ENCODE measurements at places on chromosomes 16 and 17. TPM values are rescaled to one million over a fixed set of nuclear protein-coding genes. Genes with fewer than 3 reads are reported as not detected.

- H3K4me3 ChIP-seq, result no peak overlapping the region
- DNase-seq, result no peak
- peaks cover 2% of the 10 kb centered on the region for H3K27me3 ChIP-seq
- H3K36me3 ChIP-seq, result no peaks in the 10 kb centered on the region
These were observed 13.2 kb downstream of the GLIS2 start for GRCh38 chr16:4328782-4329775.

- H3K4me3 ChIP-seq, result no peak overlapping the region
- H3K4me1 ChIP-seq, result peaks cover 15% of the 10 kb centered on the region
- H3K27me3 ChIP-seq, result peaks cover 38% of the 10 kb centered on the region
- no peak overlapping the region for H3K27ac ChIP-seq
These were observed 4.5 kb downstream of the SAMD14 start for GRCh38 chr17:50125420-50125997.

DNA sequence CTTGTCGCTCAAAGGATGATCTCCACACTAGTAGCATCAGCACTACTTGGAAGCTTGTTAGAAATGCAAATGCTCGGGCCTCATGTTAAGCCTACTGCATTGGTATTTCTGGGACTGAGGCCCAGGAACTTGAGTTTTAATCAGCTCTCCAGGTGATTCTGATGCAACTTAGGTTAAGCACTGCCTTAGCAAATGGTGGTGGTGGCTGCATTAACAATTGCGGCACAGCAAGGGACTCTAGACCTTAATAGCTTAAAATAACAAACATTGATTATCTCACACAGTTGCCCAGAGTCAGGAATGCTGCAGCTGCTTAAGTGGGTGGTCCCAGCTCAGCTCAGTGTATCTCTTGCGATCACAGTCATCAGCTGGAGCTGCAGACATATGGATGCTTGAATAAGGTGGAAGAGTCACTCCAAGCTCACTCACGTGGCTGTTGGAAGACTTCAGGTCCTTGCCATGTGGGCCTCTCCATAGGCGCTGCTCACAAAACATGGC is 25.8 kb downstream of the HS3ST3A1 start:
- no peaks in the 10 kb centered on the region for H3K36me3 ChIP-seq
- no peak overlapping the region for H3K27ac ChIP-seq
- H3K4me3 ChIP-seq, result no peak overlapping the region
- no peaks in the 10 kb centered on the region for H3K4me1 ChIP-seq

- no peaks in the 10 kb centered on the region for H3K27me3 ChIP-seq
- H3K4me3 ChIP-seq, result no peak overlapping the region
- DNase-seq, result no peak
These were observed 6.9 kb downstream of the PHAF1 start for GRCh38 chr16:67116388-67117311.

DNA sequence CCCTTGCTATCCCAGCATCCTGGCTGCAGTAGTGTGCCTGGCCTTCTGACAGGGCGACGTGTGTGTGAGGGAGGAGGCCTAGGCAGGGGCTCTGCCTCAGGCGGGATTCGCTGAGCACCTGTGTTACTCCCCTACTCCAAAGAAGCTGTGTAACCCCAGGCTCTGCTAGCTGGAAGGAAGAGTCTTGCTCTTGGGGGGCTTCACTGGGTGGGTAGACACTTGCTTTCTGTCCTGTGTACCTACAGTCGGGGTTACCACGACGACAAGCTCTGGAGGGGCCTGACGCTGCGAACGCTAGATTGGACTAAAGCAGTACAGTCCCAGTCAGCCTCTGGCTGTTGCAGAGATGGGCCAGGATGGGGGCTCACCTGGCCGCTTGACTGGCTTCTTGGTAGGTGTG is 9.5 kb downstream of the EXOC7 start:
- no peak overlapping the region for H3K27ac ChIP-seq
- no peaks in the 10 kb centered on the region for H3K4me1 ChIP-seq
- H3K27me3 ChIP-seq, result no peaks in the 10 kb centered on the region
- H3K4me3 ChIP-seq, result no peak overlapping the region

DNA sequence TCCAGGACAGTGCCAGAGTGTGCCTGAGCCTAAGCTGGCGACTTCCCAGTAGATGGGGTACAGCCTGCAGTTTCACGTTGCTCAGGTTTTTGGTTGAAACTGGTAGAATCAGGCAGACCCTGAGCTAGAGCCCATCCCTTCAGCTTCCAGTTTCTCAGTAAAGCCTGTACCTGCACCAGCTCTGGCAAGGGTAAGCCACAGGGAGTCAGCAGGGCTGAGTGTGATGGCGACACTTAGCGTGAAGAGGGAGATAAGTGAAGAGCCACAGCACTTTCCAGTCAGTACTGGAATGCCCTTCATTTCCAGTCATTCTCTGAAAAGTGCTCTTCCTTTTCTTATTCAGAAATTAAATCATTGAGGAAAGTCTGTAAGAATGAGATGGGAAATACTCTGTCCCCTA is 22.4 kb downstream of the PLD6 start:
- DNase-seq, result no peak
- H3K27ac ChIP-seq, result peak overlapping the region; percentile 97
- peaks cover 77% of the 10 kb centered on the region for H3K36me3 ChIP-seq
- peak overlapping the region; percentile 17 for H3K4me3 ChIP-seq

GRCh38 chr16:56075732-56076388 is 115.4 kb upstream of the GNAO1 start:
- no peaks in the 10 kb centered on the region for H3K36me3 ChIP-seq
- no peaks in the 10 kb centered on the region for H3K4me1 ChIP-seq
- peaks cover 19% of the 10 kb centered on the region for H3K27me3 ChIP-seq
- no peak for DNase-seq
- H3K27ac ChIP-seq, result no peak overlapping the region
- H3K4me3 ChIP-seq, result no peak overlapping the region

The WFIKKN1 gene
- 2.7 TPM for total RNA-seq

DNA sequence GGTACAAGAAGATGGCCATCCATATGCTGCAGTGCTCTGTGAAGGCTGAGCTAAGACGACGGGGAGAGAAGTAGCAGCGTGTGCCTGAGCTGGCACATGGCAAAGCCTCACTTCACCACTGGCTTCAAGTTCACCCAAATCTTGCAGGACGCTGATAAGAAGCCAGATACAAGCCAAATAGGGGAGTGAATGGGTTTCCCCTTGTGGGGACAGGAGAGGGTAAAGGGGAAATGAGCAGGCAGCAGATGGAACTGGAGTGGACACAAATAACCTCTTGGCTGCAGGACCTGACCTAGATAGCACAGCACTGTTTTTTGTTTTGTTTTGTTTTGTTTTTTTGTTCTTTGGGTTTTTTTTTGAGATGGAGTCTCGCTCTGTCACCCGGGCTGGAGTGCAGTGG is 21.0 kb upstream of the PITPNA start:
- no peaks in the 10 kb centered on the region for H3K4me1 ChIP-seq
- H3K27ac ChIP-seq, result no peak overlapping the region
- H3K4me3 ChIP-seq, result no peak overlapping the region
- H3K36me3 ChIP-seq, result no peaks in the 10 kb centered on the region
- DNase-seq, result no peak
- H3K27me3 ChIP-seq, result no peaks in the 10 kb centered on the region

DNA sequence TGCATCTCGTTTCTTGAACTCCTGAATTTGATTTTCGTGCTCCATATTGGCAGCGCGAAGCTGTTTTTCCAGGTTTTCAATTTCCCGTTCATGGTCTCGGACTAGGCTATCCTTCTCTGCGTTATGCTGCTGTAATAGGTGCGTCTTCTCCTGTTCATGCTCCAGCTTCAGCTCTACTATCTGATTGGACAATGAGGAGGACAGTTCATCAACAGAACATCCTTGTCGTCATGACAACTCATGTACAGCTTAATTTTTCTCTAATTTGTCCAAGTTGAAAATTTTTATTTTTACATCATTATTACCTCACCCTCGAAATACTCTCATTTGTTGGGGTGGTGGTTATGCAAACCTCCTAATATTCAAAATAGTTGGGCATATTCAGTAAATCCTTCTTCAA is 289.8 kb downstream of the CEP112 start:
- no peak overlapping the region for H3K4me3 ChIP-seq
- no peaks in the 10 kb centered on the region for H3K36me3 ChIP-seq
- DNase-seq, result no peak
- peaks cover 2% of the 10 kb centered on the region for H3K27me3 ChIP-seq
- no peak overlapping the region for H3K27ac ChIP-seq

GRCh38 chr16:12551530-12551929 is 252.2 kb downstream of the CPPED1 start:
- no peaks in the 10 kb centered on the region for H3K36me3 ChIP-seq
- peaks cover 66% of the 10 kb centered on the region for H3K4me1 ChIP-seq
- no peak overlapping the region for H3K4me3 ChIP-seq
- H3K27ac ChIP-seq, result peak overlapping the region; percentile 72
- no peaks in the 10 kb centered on the region for H3K27me3 ChIP-seq

DNA sequence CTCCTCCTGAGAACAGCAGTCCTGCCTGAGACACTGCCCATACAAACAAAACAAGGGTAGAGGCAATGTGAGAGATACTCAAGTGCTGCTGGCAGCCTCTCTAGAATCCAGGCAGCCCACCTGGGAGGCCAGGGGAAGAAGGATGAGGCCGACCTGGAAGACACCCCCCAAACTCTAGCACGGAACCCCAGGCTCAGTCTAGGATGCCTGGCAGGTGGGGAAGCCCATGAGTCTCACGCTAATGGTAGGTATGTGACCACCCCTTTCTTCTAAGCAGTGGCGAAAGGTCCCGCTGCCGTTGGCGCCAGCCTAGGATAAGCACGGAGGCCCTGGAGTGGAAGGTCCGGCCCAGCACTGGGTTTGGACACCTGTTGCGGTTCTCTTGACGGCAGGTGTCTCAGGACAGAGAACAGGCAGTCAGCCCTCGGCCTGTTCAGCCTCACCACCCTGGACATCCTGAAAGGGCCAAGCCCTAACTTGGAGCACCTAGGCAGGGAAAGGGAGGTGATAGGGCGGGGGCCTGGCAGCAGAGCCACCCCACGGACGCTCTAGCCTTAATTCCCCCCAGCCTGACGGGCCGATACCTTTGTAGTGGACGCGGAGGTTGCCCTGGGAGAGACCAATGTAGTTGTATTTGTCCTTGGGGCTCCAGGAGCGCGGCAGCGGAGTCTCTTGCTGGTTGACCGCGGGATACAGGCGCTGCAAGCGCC is 487 bp downstream of the RANBP10 start:
- no peaks in the 10 kb centered on the region for H3K27me3 ChIP-seq
- peaks cover 48% of the 10 kb centered on the region for H3K4me1 ChIP-seq
- no peak for DNase-seq
- H3K4me3 ChIP-seq, result peak overlapping the region; percentile 92

The G6PC1 gene
- total RNA-seq, result not detected

- peaks cover 54% of the 10 kb centered on the region for H3K4me1 ChIP-seq
- no peaks in the 10 kb centered on the region for H3K36me3 ChIP-seq
- peak; percentile 89 for DNase-seq
- peaks cover 8% of the 10 kb centered on the region for H3K27me3 ChIP-seq
- peak overlapping the region; percentile 82 for H3K4me3 ChIP-seq
These were observed 5.0 kb downstream of the CORO6 start for GRCh38 chr17:29617481-29618271.

GRCh38 chr17:57455063-57455914 is 199.0 kb downstream of the MSI2 start:
- H3K36me3 ChIP-seq, result peaks cover 12% of the 10 kb centered on the region
- peak overlapping the region; percentile 85 for H3K27ac ChIP-seq
- DNase-seq, result peak; percentile 34
- no peaks in the 10 kb centered on the region for H3K27me3 ChIP-seq
- H3K4me3 ChIP-seq, result no peak overlapping the region

The DCAF7 gene
- 139 TPM for total RNA-seq

GRCh38 chr17:68021963-68022362 is 13.6 kb upstream of the KPNA2 start:
- H3K36me3 ChIP-seq, result peaks cover 2% of the 10 kb centered on the region
- no peak overlapping the region for H3K4me3 ChIP-seq
- peaks cover 14% of the 10 kb centered on the region for H3K4me1 ChIP-seq
- peaks cover 3% of the 10 kb centered on the region for H3K27me3 ChIP-seq
- H3K27ac ChIP-seq, result no peak overlapping the region
- DNase-seq, result no peak

The TBC1D3G gene
- not detected for total RNA-seq

GRCh38 chr16:85761861-85762260 is 11.0 kb upstream of the C16orf74 start:
- peaks cover 11% of the 10 kb centered on the region for H3K4me1 ChIP-seq
- H3K27ac ChIP-seq, result no peak overlapping the region
- no peak overlapping the region for H3K4me3 ChIP-seq
- H3K36me3 ChIP-seq, result no peaks in the 10 kb centered on the region

DNA sequence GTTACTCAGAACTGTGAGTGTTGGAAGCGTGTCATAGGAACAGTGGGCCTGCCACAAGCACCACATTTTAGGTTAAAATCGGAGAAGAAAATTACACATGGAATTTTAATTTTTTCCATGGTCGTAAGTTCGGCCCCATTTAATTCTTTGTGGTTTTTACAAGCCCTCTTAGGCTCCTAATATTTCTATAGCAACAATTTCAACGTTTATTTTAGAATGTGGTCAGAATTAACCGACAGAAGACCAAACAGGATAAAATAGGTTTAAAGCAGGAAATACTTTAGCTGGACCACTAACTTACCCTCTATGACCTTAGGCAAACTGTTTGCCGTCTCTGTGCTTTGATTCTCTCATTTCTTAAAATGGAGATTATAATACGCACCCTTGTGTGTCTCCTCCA is 69.9 kb downstream of the FTO start:
- no peak overlapping the region for H3K4me3 ChIP-seq
- no peak overlapping the region for H3K27ac ChIP-seq
- no peak for DNase-seq
- peaks cover 4% of the 10 kb centered on the region for H3K4me1 ChIP-seq
- H3K36me3 ChIP-seq, result no peaks in the 10 kb centered on the region

GRCh38 chr17:27363326-27363725 is 69.4 kb downstream of the WSB1 start:
- no peak overlapping the region for H3K27ac ChIP-seq
- H3K27me3 ChIP-seq, result no peaks in the 10 kb centered on the region
- no peaks in the 10 kb centered on the region for H3K36me3 ChIP-seq
- H3K4me1 ChIP-seq, result no peaks in the 10 kb centered on the region

DNA sequence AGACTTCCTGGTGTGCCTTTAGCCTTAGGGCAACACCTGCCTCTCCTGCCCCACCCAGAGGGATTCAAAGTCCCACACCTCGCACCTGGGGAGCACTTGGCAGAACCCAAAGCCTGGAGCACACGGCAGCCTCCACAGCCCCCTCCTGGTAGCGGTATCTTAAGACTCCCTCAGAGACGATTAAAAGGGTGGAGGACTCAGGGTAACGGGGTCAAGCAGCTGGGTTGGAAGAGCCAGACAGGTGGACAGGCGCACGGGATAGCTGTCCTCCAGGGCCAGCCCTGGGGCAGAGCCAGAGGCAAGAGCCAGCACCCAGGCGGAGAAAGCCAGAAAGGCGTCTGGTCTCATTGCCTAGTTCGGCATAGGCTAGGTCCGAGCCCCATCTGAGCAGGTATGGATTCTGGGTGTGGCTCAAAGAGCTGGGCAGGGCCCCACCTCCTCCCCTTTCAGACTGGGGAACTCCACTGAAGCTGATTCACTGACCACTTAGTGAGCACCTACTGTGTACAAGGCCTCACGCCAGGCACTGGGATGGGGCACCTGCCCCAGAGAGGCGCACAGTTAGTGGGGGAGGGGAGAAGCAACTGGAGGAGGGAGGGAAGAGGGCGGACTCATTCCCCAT is 55.0 kb upstream of the MEAK7 start:
- H3K27me3 ChIP-seq, result peaks cover 4% of the 10 kb centered on the region
- H3K4me3 ChIP-seq, result no peak overlapping the region
- DNase-seq, result no peak

Data from activated CD4-positive, alpha-beta T cell treated with anti-CD3 and anti-CD28 coated beads, Interleukin-2, amount 10 ng/mL, durations not matched to agents 7 days and 5 days (primary cell).